ENCODE measurements at places on chromosomes 2 and 18.

GRCh38 chr2:48412443-48413250 lies 117.3 kb upstream of the STON1 start:
- no peak for DNase-seq

DNA sequence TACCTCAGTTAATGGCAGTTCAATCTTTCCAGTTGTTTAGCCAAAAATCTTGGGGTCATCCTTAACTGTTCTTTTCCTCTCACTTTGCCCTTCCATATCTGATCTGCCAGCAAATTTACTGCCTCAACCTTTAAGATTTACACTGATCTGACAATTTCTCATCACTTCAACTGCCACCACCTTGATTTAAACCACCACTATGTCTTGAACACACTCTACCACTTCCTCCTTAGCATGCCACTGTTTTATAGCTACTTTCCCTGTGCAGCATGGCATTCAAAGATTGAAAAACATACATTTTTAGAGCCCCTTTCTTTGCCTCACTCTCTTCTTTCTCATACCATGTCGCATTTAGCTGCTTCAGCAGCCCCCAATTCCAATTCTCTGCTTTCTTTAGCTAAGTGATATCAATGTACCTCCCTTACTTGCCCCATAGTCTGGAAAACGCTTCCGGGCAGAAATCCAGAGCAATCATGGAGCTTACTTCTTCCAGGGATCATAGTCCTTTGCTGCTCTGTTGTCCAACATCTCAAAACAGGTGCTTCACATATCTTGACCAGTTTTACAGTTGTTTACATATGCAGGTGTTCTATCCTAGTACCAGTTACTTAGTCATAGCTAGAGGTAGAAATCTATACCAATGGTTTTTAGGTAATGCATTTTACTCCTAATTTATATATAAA lies 10.9 kb downstream of the PGAP1 start:
- DNase-seq = no peak

DNA sequence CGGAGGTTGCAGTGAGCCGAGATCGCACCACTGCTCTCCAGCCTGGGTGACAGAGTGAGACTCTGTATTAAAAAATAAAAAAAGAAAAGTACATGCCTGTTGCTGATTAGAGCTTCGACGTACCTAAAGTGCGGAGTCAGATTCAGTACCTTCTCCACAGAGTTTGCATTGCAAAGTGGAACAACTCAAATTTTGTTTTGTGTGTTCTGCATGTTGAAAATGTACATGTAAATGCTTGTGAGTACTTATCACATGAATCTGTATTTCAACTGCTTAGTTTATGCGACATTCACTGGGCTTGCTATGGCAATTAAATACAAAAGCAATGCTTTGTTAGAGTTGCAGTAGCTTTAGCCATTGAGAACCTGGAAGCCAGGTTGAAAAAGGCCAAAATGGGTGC lies 36.4 kb downstream of the ACTR2 start:
- no peak for DNase-seq

DNA sequence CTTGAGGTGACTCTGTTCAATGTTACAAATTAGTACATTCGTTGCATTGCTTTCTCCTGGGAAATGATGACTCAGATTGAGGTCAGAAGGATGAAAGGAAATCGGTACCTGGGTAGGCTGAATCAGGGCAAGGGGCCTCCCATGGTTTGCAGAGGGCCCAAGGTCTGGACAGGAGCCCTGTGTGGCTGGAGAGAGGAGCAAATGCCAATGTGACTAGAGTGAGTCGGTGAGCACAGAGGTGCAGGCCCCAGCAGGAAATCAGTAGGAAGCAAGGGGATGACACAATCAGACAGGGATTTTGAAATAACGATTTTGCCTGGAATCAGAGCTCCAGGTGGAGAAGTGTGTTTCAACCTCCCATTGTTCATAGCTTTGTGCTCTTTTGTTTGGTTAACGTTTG lies 118.9 kb downstream of the CCDC102B start:
- no peak for DNase-seq

DNA sequence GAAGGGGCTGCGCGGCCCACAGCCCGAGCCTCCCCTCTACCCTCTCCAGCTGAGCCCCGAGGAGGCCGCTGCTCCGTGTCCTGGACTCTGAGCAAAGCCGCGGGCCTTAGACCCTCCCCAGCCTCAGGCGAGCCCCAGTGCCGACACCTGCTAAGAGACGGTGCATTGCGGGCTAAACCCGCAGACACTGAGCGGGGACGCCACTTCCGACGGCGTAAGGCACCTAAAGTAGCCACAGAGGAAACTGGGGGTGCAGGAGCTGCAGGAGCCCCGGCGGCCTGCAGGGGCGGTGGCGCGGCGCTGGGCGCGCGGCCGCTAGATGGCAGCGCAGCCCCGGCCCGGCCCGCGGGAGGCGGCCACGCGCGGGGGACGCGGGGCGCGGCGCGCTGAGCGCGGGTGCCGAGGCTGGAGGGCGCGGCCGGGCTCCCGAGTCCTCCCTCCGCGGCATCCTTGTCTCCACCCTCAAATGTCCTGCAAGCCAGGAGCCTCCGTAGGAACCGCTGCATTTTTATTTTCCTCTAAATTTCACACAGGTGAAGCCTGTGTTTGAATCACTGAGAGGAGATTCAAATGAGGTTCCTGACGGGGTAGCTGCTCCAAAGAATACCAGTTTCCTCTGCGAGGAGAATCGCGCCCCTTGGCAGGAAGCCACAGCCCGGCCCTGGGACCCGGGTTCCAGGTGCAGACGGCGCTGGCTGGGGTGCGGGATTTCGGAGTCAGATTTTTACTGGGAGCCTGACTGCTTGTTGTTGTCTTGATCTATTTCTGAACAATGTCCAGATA lies 650.5 kb downstream of the GALR1 start:
- DNase-seq = no peak

DNA sequence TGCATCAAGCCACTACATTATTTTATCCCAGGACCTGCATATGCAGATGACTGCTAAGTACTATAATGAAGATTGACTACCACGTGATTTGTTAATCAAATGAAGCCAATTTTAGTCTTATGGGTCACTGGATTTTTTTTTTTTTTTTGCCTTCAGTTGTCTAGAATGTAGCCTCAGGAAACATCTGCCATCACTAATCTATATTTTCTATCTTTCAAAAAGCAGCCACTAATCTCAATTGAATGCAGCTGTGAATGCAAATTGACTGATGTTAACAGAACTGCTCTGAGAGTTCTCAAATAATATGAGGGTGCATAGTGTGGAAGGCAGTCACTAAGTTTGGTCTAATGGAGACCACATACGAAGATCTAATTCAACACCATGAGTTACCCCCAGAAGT lies 106.3 kb downstream of the ABCA12 start:
- DNase-seq = no peak

- DNase-seq = no peak
Measured at GRCh38 chr2:75959724-75960471, 249.2 kb upstream of the GCFC2 start.

DNA sequence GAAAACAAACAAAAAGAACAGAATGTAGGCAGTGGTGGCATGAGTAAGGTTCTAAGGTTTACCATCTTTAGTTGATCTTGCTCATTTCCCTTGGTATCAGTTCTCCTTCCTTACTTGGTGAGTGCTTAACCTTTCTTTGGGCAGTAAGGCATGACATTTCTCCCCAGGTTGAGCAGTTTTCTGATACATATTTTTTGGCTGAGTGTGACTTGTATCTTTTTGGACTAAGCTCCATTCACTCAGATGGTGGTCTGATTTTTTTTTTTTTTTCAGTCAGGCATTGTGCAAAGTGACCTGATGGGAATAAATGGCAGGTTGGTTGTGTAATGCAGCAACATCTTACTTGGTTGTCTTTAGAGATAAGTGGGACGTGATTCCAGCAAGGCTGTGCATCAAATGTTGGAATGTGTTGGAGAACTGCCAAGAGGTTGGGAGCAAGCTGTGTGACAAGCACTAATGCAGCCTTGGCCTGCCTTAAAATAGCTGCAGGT lies 15.1 kb downstream of the SPTBN1 start:
- DNase-seq = no peak

DNA sequence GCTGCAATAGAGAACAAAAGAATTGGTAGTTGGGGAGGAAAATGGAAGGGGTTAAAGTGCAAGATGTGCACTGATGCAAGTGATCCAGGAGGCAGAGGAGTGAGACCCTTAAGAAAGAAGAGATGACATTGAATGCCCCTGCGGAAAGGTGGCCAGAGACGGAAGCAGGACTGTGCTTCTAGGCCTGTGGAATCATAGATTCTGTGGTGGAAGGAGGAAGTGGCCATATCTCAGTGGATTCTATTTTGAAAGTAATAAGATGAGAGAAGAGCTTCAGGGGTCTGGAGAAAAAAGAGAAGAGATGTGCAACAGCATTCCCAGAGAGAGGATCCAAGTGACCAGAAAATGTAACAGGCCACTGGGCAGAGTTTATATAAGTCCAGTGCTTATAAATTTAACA lies 18.6 kb upstream of the GYPC start:
- no peak for DNase-seq

GRCh38 chr2:162265666-162266459 lies 22.6 kb upstream of the FAP start:
- DNase-seq = no peak

GRCh38 chr18:36460324-36460850 lies 162.9 kb downstream of the FHOD3 start:
- no peak for DNase-seq

- DNase-seq = no peak
Measured at GRCh38 chr2:74659462-74659861, 5.4 kb downstream of the SEMA4F start.

DNA sequence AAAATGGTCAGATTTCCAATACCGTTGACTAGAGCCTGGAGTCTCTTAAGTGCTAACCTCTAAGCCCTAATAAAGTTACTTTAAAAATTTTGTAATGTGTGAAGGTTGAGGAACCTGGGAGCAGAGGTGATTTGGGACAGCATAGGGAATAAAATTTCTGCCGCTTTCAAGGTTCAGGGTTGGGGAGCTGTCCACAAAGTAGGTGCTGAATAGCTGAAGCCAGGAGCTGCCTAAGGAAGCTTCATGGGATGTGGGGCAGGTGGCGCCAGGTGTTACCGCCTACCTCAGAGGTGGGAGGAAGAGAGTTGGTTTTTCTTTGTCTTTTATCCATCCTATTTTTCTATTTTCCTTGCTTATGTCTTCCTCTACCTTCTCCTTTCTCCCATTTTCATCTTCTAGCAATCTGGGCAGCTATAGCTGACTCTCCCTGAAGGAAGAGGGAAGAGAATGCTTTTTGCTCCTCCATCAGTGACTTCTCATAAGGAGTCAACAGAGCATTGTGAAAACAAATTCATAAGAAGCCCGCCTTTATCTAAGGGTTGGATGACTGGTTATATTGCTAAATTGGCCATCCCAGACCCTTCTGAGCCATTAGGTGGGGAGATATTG lies 178.7 kb downstream of the CLIP4 start:
- DNase-seq = no peak

All from activated CD4-positive, CD25-positive, alpha-beta regulatory T cell treated with anti-CD3 and anti-CD28 coated beads, Interleukin-2, amount 50 U/mL, for 16 hours (primary cell).